ENCODE measurements at places on chromosomes 11 and 22.

- DNase-seq: no peak
Observed at GRCh38 chr22:44154436-44154942, 26.2 kb upstream of the PARVG start.

DNA sequence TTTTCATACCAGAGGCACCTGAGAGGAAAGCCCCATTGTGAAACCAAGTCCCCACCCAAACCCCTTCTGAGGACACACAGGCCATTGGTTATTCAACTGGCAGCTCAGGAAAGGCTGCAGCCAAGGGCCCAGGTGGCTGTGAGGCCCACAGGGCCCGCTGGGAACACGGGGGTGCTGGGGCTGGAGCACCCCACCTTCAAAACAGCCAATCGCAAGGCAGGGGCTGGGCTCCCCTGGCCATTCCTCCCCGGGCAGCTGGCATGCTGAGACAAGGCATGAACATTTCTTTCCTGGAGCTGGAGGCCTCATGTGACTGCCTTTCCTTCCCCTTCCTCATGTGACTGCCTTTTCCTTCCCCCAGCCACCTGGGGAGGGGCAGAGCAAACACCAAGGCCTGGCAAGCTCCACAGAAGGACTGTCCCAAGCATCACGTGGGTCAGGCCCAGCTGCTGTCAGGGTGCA, 76.9 kb downstream of the PIWIL3 start:
- DNase-seq: no peak

DNA sequence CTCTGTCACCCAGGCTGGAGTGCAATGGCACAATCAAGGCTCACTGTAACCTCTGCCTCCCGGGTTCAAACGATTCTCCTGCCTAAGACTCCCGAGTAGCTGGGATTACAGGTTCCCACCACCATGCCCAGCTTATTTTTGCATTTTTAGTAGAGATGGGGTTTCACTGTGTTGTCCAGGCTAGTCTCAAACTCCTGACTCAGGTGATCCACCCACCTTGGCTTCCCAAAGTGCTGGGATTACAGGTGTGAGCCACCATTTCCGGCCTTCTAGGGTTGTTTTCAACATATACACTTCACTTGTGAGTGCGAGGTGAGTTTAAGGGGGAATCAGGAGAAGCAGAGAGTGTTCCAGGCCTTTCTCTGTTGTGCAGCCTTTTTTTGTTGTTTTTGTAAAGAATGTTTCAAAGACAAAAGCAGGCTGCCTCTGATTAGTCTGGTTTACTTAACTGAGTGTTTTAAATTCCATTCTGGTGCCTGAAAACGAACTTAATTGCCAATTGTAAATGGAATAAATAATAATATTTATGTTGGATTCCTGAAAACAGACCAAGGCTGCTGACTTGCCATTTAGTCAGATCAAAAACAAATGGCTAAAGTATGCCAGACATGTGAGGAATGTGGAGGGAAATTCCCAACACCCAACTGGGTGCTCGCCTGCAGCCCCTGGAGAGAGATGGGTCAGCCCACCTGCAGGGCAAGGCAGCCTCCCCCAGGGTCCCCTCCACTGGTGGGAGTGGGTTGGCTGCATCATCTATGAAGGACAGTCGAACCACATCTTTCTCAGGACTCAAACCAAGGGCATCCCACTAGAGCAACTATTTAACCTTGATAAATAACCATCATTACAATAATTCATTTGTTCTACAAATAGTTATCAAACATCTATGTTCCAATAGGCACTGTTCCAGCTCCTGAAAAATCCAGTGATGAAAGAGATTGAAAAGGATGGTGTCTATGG, 4.6 kb upstream of the RANGAP1 start:
- DNase-seq: no peak

GRCh38 chr11:111941963-111942362, 4.8 kb downstream of the DIXDC1 start:
- DNase-seq: no peak

DNA sequence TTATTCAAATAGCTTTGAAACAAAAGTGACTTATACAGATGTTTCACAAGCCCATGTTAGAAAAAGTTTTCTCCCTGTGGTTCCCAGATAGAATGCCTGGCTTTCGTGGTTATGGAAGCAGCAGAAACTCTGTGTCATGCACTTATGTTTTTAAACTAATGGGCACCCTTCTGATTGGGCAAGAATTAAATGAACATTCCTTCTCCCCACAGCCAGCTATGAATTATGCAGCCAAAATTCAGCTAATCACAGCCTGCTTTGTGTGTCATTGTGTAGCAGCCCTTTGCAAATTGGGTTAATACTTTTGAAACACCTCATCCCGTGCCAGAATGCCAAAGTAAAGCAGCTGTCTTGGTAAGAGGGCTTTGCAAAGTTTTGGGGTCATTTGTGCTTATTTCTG, 46.9 kb downstream of the PANX1 start:
- DNase-seq: no peak

GRCh38 chr11:11975201-11976092, 33.0 kb downstream of the DKK3 start:
- DNase-seq: no peak

GRCh38 chr22:46149512-46150033, 753 bp upstream of the PPARA start:
- no peak for DNase-seq

- DNase-seq: no peak
Observed at GRCh38 chr11:64745189-64745520, 1.2 kb upstream of the RASGRP2 start.

DNA sequence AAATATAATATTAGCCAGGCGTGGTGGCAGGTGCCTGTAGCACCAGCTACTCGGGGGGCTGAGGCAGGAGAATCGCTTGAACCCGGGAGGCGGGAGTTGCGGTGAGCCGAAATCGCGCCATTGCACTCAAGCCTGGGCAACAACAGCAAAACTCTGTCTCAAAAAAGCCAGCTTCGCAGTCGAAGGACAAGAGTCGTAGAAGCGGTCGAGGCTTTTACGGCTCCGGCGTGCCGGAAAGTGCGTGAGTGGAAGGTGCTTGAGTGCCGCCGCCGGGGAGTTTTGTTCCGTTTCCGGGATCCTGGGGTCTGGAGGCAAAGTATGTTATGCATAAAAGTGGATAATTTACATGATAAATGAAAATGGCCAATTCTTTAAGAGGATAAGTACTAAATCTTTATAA, 43.6 kb downstream of the SYN3 start:
- DNase-seq: no peak

- DNase-seq: no peak
Observed at GRCh38 chr11:126385991-126386728, 30.7 kb downstream of the ST3GAL4 start.

GRCh38 chr11:84019571-84020194, 733.5 kb upstream of the CCDC90B start:
- DNase-seq: no peak

GRCh38 chr11:35304386-35304775, 115.0 kb downstream of the SLC1A2 start:
- DNase-seq: no peak

- no peak for DNase-seq
Observed at GRCh38 chr22:38317995-38318715, 922 bp upstream of the CSNK1E start.

All from iPS DF 19.7 (cell line).